ENCODE measurements at places on chromosomes 2 and 18.

GRCh38 chr2:5589183-5589582, 103.0 kb upstream of the SOX11 start:
- no peak for DNase-seq

GRCh38 chr2:198097630-198098029, 293.2 kb downstream of the PLCL1 start:
- no peak for DNase-seq

DNA sequence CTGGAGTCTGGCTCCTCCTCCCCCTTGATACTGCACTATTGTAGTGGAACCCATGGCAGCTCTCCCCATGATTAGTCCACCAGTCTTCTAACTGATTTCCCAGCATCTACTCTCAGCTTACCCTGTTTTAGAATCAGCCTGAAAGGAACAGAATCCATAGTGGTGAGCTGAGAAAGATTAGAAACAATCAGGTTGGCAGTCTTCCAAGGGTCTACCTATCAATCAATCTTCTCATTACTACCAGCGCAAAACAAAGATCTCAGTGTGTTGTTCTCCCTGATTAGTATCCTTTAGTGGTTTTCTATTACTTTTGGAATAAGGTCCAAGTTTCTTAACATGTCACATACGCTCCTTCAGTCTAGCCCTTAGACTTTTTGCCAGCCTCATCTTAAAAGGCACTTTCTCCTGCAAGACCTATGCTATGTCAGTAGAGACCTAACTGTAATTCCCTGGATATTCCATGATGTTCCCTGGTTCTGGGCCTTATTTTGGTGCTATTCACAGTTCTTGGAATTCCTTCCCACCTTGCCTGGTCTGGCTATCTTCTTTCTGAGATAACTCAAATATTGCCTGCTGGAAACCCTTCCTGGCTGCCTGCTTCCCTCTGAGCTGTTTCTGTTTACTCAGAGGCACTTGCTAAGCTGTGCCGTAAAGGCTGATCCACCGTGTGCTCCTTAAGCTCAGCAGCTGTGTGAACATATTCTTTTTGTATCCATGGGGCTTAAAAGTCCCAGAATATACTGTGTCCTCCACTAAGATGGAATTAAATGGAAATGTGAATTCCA, 32.6 kb downstream of the LAMA3 start:
- no peak for DNase-seq

GRCh38 chr2:78775291-78775690, 250.2 kb upstream of the REG3G start:
- no peak for DNase-seq

DNA sequence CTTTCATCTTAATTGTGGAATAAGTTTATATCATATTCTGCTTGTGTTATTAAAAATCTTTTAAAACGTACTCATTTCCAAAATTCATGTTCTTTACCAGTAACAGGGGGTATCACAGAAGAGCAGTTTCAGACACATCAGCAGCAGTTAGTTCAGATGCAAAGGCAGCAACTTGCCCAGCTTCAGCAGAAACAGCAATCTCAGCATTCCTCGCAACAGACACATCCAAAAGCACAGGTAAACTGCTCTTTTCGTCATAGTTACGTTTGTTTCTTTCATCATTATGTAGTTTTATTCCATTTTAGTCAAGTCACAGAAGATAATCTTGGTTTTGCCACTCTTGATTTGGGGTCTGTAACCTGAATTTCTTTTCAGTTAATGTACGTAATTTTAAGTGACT, 93.5 kb upstream of the KIF5C start:
- no peak for DNase-seq

DNA sequence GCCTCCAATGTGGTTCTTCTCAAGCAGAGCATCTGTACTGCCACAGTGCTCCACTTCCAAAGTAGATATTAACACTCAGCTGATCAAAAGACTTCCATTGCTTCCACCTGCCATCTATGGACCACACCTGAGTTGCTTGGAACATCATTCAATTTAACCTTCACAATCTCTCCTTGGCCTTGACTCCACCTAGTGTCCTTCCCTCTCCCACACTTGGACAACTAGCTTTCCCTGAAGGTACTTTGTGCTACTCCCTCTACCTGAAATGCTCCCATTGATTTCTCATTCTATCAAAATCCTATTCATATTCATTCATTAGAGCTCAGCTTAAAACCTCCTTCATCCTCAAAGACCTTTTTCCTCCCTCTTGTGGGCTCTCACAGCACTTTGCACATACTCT, 48.7 kb downstream of the SOWAHC start:
- no peak for DNase-seq

GRCh38 chr18:45851161-45851925, 25.9 kb downstream of the SIGLEC15 start:
- DNase-seq: no peak

Data from activated gamma-delta T cell treated with Interleukin-2 at 50 U/mL for 16 hours (primary cell).